ENCODE measurements at places on chromosomes 7 and 10.

- no peak for DNase-seq
Measured at GRCh38 chr7:122273117-122273516, 31.4 kb downstream of the FEZF1 start.

GRCh38 chr7:78311181-78311580, 512.6 kb downstream of the PHTF2 start:
- DNase-seq, result no peak

DNA sequence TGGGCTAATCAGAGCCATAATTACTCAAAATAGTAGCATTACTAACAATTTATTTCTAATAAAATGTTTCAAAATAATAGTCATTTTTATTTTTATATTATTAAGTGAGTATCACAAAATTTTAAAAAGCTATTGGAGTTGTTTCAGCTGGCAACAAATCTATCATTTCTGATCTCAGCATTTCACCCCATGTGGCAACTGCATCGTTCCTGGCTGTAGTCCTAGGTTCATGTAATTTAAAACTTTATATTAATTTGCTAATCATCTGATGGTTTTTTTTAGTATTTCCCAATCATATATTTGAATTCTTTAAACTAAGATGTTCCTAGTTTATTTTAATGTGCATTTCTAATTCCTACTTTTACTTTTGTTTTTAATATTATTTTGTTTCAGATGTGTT, 293.0 kb upstream of the AKR1E2 start:
- DNase-seq, result no peak

DNA sequence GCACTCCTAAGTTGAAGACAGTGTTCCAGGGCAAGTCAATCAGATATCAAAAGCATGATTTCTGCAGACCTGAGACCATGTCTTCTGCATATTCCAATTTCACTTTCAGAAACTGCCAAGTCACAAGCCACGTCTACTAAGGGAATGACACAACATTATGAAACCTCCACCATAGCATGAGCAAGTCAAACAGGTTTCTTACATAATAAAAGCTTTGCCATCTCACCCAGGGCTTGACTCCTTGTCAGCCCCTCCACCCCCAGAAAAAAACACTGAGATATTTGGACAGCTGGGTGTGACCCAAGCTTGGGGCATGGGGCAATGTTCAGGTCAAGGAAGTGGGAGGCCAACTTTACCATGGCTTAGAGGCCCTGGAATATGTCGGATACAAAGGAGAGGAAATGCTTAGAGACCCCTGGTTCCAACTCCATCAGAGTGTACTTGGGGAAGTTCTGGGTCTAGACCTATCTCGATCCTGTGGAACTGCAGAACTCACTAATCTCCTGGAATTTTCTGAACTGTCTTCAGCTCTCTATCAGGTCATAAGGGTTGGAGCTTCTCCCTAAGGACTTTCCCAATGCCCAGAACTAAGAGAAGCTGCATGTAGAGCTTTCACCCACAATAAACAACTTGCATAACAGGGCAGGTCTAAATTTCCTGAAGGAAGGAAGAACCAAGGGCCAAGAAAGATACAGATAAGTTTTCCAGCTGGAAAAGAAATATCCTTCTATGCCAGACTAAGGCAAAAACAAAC, 80.6 kb upstream of the NAMPT start:
- no peak for DNase-seq

DNA sequence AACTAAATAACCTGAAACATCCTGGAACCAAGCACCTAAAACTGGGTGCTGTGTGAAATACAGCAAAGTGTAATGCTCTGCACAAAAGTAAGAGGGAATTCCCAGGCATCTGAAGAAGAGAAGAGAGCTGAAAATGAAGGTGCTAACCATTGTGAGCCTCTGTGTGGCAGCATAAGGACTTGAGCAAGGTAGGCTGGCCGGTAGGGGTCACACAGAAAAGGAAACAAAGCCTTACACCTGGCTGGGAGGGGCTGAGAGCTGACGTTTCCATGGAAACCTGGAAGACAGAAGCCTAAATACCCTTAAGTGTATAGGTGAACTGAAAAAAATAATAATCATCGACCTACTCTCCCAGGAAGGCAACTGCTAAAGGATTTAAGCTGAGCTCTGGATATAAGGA, 48.6 kb downstream of the CUL1 start:
- DNase-seq, result no peak

GRCh38 chr10:96416643-96417042, 57.8 kb upstream of the OPALIN start:
- no peak for DNase-seq
